ENCODE measurements at places on chromosomes 12 and 14.

DNA sequence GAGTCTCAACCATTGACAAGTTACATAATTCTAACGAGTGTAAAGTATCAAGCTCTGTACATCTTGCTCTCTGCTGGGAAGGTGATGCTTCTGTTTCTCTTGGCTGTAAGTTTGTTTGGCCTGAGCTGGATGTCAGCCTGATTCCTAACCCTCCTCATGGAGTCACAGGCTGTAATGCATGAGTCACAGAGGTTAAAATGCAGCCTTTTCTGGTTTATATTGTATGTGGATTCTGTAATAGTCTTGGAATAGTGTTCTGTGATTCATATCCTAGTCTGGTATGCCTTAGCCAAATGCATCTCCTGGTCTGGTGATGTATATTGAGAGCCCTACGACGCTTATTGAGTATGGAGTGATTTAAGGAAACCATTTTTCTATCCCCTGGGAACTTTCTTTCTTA lies 104.5 kb upstream of the FRMD6 start:
- DNase-seq: peak; percentile 99

DNA sequence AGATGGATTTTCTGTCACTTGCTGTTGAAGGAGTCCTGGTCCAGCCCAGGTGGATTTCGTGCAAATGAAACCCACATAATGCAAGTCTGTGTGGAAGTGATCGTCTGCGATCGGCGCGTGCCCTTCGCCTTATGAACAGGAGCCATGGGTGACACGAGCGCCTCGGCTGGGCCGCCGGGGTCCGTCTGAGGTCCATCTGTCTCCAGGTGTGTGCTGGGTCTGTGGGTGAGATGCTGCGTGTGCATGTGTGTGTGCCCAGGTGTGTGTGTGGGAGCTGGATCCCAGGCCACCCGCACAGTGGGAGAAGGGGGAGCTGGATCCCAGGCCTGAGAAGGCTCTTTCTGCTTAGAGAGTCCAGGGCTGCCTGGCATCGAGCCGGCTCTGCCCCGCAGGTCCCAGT lies 53.8 kb downstream of the GALNT9 start:
- DNase-seq: no peak

DNA sequence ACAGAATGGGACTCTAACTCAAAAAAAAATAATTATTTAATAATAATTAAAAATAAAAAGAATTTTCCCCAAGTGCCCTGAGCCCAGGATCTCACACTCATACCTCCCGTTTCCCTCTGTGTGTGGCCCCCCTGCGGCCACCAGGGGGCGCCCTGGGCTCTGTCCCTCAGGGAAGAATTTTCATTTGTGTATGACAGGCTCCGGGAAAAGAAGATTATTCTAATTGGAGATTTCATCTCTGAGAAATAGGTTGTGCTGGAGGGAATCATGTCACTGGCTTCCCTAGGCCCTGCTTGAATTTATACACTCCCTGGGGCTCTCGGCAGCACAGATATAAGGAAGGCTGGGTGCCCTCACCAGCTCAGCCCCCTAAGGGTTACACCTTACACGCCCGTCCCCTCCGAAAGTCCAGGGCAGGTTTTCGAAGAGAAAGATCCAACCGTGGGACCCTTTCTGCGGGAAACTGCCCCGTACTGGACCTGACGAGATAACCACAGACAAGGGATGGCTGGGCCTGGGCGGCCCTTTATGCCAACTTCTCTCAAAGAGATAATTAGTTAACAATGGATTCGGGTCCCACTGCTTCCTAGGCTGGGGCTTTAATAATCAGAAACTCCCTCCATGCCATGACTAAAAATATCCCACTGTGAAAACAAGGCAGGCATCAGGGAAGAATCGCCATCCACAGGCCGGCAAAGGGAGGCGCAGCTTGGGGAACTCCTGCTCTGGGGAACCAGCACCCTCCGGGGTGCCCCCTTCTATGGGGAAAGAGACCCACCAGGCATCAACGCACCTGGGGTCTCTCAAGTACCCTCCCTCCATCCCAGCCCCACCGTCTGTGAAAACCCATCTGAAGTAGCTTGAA lies 80.7 kb downstream of the KDM2B start:
- DNase-seq: peak; percentile 36

DNA sequence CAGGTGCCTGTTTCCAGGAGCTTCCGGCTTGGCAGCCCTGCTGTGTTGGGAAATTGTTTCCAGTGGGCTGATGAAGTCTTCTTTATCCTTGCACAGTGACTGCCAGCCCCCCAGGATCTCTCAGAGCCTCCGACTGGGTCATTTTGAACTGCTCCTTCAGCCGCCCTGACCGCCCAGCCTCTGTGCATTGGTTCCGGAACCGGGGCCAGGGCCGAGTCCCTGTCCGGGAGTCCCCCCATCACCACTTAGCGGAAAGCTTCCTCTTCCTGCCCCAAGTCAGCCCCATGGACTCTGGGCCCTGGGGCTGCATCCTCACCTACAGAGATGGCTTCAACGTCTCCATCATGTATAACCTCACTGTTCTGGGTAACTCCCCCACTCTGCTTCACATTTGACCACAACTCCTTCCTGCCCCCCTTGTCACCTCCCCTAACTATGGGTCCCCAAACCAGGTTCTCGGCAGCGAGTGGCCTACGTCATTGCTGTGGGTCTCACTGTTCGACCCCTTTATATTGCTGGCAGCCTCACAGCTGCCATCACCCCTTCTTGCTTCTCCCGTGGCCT lies 2.3 kb downstream of the LAG3 start:
- DNase-seq: no peak

DNA sequence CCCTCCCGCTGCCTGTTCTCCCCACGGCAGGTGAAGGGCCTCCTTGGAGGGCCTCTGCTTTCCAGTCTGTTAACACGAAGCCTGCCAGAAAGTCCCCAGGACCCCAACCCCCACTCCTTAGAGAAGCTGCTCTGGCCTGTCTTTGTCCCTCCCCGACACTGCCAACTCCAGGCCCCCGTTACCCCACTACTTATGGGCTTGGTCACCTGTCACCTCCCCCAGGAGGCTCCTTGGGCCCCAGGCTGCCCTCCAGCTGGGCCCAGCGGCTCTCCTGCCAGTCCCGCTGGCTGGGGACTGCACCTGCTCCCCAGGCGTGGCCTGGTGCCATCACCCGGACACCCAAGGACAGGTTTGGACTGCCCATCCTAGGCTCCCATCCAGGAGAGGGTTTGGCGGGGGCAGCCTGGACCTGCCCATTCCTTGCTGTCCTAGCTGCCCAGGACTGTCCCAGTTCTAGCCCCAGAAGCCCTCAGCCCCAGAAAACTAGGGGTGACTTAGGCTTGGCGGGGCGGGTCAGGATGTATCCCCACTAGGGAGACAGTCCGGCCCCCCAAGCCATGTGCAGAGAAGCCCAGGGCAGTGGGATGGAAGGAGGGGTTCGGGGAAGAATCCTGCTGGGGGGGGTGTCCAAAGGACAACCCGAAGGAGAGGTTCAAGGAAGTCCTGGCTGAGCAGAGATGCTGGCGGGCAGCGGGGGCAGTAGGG lies 155.7 kb upstream of the C14orf180 start:
- DNase-seq: no peak

GRCh38 chr12:2410496-2410895 lies 357.7 kb downstream of the CACNA1C start:
- no peak for DNase-seq

All from SW 1271 (cell line).